ENCODE measurements at places on chromosomes 16 and 17. TPM values are rescaled to one million over a fixed set of nuclear protein-coding genes. Genes with fewer than 3 reads are reported as not detected.

Gene DPEP3
- not detected for total RNA-seq

Gene KCNH6
- total RNA-seq = not detected

Gene MPO
- 0.26 TPM for total RNA-seq

Gene CSH1
- total RNA-seq = not detected

Gene ANKRD11
- 139 TPM for total RNA-seq

Gene BEAN1
- total RNA-seq = 1.8 TPM

Gene RCVRN
- 0.23 TPM for total RNA-seq

Gene FAM20A
- total RNA-seq = 71.6 TPM

Gene MYH1
- total RNA-seq = not detected

Gene CXCL16
- total RNA-seq = 35.9 TPM

Gene CDR2L
- total RNA-seq = 20.2 TPM

Gene GPR142
- total RNA-seq = 2.1 TPM

Gene BAHCC1
- total RNA-seq = 49.3 TPM

Gene PERCC1
- not detected for total RNA-seq

Gene TOP2A
- 4.4 TPM for total RNA-seq

Gene EARS2
- 10.8 TPM for total RNA-seq

Gene PABPN1L
- not detected for total RNA-seq

Gene TTLL6
- total RNA-seq = not detected

Gene NXN
- 23.4 TPM for total RNA-seq

Gene ZNF263
- total RNA-seq = 26.2 TPM

Gene SMTNL2
- total RNA-seq = 0.49 TPM

Gene ZMYND15
- total RNA-seq = 7.7 TPM

Gene RGS11
- total RNA-seq = 35.2 TPM

Gene MMP2
- total RNA-seq = 261 TPM

Gene KRTAP2-1
- total RNA-seq = not detected

Gene PRR29
- total RNA-seq = 0.84 TPM

Gene KRTAP3-1
- total RNA-seq = not detected

Gene KRTAP4-6
- total RNA-seq = not detected

Gene SLC52A1
- total RNA-seq = not detected

Gene GTF3C1
- total RNA-seq = 57.4 TPM

Gene FGF11
- 8.0 TPM for total RNA-seq

Gene PRAC1
- total RNA-seq = not detected

Gene NEURL4
- total RNA-seq = 24.5 TPM

Gene LPO
- total RNA-seq = not detected

Gene ARSG
- total RNA-seq = 3.8 TPM

Gene RAB11FIP3
- total RNA-seq = 60.5 TPM

Gene CDH11
- 182 TPM for total RNA-seq

Gene CES5A
- not detected for total RNA-seq

Gene VTN
- total RNA-seq = 2.6 TPM

Gene CACNG4
- total RNA-seq = not detected

Gene FOXN1
- total RNA-seq = not detected

Gene KRT33A
- not detected for total RNA-seq

Gene FNDC8
- total RNA-seq = not detected

Gene CDRT15L2
- not detected for total RNA-seq

Gene SLC38A8
- total RNA-seq = not detected

Gene FSCN2
- 3.0 TPM for total RNA-seq

Gene TUBB3
- total RNA-seq = 5.6 TPM

Gene CCL5
- 6.7 TPM for total RNA-seq
